Heart right ventricle (tissue), 16 donors: ENCODE measurements at places on chromosomes 3 and 15. TPM values are rescaled to one million over a fixed set of nuclear protein-coding genes. Genes with fewer than 3 reads are reported as not detected.

DNA sequence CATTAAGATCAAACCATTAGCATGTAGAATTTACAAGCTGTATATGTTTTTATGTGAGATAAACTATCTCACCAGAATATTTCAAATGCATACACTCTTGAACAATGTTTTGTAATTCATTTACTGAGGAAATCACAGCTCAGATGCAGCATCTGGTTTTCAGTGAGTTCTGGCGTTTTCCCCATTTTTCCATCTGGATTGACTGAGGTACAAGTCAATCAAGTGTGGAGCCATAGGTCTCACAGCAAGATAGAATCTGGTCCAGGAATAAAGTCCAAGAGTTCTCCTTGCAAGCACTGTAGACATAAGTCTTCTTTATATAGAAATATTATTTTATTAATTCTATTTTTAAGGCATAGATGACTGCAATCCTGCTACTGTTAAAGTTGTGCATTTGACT lies 219.3 kb downstream of the ZBBX start:
- no peak for DNase-seq

GRCh38 chr3:159131376-159131775 lies 329.5 kb downstream of the MFSD1 start:
- DNase-seq = no peak

- no peak for DNase-seq
Measured at GRCh38 chr3:20682573-20682972, 496.6 kb upstream of the SGO1 start.

- no peak for DNase-seq
Measured at GRCh38 chr3:66404197-66404596, 96.6 kb downstream of the LRIG1 start.

DNA sequence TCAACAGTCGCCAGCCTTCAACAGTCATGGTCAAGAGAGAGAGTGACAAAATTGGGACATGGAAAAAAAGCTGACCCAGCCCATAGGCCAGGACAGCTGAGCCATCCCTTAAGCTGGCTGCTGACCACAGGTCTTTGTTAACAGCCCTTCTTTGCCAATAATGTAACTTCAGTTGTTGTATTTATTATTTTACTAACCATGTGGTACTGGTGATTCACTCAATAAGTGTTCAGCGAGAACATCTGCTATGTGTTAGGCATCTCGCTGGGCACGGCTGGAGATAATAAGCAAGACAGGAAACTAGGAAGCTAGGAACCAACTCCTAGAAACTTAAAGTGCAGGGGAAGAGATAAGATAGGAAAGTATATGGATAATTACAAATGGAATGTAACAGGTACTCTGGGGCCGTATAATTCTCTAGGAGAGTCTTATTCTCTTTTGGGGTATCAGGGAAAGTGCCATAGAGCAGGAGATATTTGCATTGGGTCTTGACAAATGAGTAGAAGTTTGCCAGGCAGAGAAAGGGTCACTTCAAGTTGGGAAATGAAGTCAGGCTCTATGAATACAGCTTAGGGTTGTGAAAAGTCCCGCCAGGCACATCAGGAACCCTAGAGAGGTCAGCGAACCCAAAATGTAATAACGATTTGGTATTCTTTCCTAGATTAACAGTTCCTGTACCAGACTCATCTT lies 84.0 kb upstream of the TRA2B start:
- no peak for DNase-seq

DNA sequence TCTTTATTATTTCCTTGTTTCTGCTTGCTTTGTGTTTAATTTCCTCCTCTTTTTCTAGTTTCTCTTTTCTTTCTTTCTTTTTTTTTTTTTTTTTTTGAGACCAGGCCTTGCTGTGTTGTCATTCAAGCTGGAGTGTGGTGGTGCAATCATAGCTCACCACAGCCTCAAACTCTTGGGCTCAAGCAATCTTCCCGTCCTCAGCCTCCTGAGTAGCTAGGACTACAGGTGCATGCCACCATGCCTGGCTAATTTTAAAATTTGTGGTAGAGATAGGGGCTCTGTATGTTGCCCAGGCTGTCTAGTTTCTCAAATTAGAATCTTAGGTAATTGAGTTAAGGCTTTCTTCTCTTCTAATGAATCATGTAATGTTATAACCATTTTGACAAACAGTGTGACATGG lies 22.4 kb downstream of the SLMAP start:
- no peak for DNase-seq

DNA sequence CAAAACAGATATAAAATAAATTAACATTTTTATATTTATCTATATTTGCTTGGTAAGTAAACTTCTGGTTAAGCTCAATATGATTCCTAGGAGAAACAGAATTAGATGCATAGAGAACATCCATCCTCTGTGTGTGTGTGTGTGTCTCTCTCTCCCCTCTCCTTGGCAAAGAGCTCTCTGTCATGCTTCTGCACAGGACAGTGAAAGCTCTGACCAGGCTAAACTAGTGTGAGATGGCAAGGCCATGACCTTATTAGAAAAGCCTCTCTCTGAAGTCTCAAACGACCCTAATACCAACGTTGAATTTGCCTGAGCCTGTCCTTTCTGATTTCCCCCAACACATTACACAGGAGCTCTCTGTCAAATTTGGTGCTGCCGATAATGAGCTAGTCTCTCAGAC lies 746.0 kb downstream of the VGLL3 start:
- DNase-seq = no peak

The SUMF1 gene
- polyA plus RNA-seq = 9.5 TPM
